CD4-positive, alpha-beta T cell (primary cell): ENCODE measurements at places on chromosomes 6 and 20.

DNA sequence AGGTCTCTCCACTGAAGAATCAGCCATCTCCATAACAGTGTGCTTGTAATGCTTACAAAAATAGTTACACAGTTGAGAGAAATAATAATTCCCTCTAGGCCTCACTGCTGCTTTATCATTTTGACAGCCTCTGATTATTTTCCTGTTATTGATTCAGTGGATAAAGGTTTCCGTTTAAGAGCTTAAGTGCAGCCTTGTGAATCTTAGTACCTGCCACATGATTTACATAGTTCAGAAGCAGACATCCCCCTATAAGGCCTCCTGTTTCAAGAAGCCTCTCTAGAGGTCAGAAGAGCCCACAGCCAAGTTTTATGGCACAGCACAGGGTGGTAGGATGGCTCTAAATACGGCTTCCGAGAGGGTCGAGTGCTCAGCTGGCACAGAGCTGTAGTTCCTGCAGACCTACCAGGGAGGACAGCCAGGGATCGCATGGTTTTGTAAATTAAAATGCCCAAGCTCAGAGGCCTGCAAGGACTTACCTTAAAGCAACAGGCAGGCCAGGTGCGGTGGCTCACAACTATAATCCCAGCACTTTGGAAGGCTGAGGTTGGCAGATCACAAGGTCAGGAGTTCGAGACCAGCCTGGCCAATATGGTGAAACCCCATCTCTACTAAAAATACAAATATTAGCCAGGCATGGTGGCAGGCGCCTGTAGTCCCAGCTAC lies 17.6 kb upstream of the PYGB start:
- no peak for DNase-seq

GRCh38 chr6:1412901-1413300 lies 23.5 kb downstream of the FOXF2 start:
- no peak for DNase-seq

DNA sequence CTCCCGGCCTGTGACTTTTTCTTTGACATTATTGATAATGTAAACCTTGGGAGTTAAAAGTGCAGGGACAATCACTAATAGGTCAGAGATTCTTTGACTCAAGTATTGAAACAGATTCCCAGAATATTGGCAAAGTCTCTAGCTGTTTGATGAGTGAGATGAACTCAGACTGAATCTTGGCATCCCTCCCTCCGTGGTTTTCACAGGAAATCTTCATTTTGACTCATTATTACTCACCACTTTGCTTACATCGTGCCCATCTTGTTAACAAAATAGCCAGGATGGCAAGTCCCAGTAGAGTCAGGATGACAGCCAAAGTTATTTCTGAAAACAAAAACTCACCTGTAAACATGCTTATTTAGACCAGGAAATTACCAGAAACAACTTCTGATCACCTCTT lies 2.0 kb downstream of the TSBP1 start:
- DNase-seq, result no peak

DNA sequence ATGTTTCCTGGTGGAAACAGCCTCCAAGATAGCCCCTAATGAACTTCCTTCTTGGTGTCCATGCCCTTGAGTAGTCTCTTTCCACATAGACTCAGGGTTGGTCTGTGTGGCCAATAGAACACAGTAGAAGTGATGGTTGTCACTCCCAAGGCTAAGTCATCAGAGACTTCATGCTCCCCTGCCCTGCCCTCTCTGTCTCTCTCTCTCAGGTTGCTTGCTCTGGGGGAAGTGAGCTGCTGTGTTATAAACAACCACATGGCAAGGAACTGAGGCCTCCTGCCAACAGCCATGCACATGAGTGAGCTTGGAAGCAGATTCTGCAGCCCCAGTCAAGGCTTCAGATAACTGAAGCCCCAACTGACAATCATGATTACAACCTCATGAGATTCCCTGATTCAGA lies 85.3 kb upstream of the SLC22A16 start:
- no peak for DNase-seq

DNA sequence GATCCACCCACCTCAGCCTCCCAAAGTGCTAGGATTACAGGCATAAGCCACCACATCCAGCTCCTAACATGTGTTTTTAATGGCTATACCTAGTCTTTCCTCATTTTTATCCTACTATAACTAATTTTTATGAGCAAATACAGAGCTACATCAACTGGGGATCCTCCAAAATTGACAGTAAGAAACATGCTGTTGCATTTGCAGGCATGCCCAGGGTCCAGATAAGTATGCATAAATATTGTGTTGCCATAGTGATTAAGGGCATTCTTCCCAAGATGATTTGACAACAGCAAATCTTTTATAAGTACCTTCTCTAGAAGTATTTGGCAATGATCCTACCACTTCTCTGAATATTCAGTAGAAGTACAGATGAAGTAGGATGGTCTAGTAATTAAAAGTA lies 41.9 kb upstream of the MOXD1 start:
- DNase-seq, result no peak

GRCh38 chr20:47984437-47984836 lies 199.2 kb upstream of the SULF2 start:
- no peak for DNase-seq

DNA sequence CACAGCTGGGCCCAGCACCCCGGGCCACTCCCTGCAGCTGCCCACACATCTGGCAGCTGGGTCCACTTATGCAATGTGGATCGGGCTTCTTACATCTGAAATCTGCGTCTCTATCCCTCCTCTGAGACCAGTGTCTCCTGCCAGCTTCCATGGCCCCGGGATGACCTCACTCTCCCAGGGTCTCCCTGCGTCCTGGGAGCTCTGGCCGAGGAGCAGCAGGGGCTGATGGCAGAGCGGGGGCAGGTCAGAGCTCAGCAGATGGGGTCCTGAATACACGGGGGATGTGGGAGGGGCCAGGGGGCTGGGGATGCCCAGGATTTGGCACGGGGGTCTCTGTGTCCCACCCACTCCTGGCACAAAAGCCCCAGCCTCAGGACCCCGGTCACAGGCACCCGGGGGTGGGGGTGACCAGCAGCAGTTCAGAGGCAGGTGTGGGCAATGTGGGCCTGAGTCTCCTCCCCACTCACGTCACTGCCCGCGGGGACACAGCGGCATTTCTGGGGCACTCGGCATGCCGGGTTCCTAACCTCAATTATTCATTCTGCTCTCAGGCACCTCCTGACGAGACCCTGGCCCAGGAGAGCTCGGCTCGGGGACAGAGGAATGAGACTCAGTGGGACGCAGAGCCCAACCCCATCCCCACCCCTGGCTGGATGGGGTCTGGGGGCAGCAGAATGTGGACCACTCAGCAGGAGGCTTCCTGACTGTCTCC lies 16.4 kb downstream of the CHRNA4 start:
- DNase-seq, result no peak

DNA sequence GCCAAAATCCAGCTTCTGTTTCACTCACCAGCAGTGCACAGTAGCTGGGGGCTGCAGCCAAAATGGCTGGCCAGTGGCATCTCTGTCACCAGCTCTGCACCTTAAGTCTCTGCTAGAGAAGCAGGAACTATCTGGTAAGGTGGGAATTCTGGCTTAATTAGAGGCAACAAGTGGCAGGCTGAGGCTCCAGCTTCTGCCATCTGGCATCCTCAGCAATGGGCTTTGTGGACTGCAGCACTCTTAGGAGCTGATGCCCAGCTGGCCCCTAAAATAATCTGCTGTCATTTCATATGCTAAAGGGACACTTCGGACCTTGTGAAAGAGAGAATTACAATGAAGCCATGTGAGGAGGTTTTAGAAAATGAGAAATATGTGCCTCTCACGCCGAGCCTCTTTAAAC lies 4.6 kb upstream of the CLDN20 start:
- DNase-seq, result no peak

DNA sequence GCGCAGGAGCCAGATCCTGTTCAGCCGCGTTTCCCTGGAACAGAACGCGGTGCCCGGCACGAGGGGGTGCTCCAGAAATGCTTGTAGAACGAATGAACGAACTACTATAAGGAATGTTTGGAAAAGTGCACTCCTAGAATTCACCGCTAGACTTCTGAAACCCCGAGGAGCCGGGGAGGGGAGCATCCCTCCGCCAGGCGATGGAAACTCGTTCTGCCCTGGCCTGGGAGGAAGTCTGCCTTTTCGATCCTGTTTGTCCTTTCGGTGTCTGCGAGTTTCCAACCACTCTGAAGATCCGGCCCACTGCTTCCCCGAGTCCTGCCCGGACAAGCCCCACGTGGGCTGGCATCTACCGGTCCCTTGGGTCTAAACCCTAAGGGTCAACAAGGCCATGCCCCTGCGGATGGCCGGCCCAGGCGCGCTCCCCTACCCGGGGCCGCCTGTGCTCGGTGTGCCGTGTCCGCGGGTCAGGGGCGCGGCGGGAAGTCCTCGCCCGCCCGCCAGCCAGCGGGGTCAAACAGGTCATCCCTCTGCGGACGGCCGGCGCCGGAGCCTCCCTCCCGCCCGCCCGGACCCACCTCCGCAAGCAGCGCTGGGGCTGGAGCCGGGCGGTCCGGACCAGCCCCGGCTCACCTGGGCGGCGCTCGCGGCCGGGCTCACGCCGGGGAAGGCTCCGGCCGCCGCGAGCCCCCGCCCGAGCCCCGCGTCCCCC lies 526 bp downstream of the SULF2 start:
- DNase-seq, result no peak

- DNase-seq, result no peak
Measured at GRCh38 chr6:76382201-76382600, 309.7 kb upstream of the IMPG1 start.

DNA sequence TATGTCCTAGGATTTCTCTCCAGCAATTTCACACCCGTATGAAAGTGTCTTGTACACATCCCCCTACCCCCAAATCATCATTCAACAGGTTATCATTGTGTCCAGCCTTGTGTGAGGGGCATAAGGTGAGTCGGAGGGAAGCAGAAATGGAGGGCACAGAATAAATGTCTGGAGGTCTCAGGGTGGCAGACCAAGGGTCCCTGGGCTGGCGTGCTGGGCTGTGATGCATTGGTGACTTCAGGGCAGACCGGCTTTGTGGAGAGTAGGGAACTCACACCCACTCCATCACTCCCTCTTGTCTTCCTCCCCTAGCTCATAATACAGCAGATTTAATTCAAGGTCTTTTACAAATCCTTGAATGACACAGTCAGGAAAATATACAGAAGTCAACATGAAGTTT lies 191.7 kb upstream of the PMEPA1 start:
- DNase-seq, result no peak

- no peak for DNase-seq
Measured at GRCh38 chr6:35086282-35086632, 54.9 kb downstream of the TCP11 start.

DNA sequence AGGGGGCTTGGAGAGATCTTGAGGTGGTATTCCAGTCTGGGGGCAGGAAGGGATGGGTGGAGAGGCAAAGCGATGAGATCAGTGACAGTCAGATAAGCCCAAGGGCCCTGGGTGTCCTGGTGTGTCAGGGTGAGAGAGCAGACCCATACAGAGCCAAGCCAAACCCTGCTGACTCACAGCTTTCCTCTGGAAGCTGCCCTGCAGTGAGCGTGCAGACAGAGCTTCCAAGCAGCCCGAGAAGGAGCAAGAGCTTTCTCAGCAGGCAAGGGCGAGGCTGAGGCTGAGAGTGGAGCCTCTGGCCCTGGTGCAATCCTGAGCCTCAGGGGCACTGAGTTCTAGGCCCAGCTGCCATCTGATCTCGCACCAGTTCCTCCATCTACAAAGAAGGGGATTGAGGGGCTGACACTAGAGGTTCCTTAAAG lies 91.1 kb upstream of the HIVEP1 start:
- no peak for DNase-seq

- no peak for DNase-seq
Measured at GRCh38 chr20:39795401-39796272, 833.5 kb downstream of the DHX35 start.

DNA sequence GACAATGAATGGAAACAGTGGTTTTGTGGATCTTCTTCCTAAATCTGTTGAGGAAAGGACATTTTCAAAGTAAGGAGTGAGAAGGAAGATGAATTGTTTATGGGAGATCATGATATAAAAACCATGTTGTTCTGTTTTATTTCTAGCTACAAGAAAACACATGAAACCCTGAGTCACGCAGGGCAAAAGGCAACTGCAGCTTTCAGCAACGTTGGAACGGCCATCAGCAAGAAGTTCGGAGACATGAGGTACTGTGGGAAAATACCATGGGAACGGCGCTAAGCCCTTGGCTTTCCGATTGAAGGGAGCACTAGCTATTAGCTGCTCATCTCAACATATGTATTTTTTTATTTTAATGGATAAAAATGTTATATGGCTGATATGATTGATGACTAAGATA lies 53.6 kb downstream of the HDDC2 start:
- DNase-seq, result no peak

DNA sequence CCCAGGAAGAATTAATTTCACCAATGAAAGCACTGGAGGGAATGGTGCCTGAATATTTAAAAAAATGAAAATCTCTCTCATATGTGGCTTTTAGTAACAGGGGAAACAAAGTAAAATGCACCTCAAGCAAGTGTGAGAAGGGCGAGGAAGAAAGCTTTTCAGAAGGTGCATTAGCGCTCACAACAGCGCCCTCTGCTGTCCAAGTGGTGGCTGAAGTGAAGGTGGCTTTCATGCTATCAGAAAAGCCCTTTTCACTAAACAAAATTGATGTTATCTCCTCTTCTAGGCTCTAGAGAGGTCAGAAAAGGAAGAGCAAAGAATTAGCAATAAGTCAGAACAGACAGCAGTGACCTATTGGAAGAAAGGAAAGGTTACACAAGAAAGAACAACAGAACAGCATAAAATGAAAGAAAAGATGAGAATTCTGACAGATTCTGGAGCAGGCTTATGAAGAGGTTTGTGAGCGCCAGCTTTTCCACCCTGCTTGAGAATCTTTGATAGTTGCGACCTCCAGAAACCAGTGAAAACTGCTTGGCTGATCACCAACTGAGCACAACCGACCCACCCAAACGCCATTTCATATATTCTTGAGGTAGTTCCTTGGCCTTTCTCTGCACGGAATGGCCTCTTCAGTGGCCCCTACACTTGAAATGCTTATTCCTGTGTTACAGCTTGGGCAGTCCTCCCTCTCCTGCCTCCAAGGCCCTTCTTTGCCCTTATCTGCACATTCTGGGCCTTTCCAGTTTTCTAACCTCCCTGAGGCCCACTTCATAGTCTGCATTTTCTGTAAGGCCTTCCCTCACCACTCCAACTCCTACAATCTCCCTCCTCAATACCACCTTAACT lies 45.3 kb downstream of the SMLR1 start:
- DNase-seq, result peak; percentile 52

GRCh38 chr6:37303891-37304503 lies 46.1 kb upstream of the TMEM217 start:
- no peak for DNase-seq

DNA sequence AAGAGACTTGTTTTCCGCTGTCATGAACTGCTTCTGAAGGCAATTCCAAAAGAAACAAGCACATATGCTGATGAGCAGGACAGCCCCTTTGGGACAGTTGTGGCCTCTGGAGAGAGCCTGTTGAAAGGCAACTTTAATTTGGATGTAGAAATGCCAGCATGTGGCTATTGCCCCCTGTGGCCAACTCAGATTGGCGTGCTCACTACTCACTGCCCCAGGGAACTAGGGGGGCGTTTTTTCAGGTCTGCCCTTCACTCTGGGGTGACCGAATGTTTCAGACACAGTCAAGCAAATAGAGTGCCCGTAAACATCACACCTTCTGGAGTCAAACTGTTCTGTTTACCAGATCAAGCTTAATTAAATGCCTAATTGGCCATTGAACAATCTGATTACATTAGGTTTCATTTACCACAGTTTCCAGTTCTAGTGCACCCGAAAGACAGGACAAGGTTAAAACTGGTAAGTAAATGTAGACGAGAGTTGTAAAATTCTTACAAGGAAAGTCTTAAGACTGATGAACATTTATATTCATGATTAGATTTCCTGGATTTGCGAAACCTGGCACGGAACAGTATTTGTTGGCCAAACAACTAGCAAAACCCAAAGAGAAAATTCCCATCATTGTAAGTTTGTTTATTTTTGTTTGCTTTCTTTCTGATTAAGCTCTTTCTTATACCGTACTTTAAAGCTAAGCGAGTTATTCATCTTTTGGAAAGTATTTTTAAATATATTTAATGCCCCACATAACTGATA lies 75.9 kb upstream of the SYNJ2 start:
- no peak for DNase-seq
